ENCODE measurements at places on chromosomes 2 and 18. TPM values are rescaled to one million over a fixed set of nuclear protein-coding genes. Genes with fewer than 3 reads are reported as not detected.

The CPO gene
- total RNA-seq: not detected

The DYSF gene
- total RNA-seq: 41.2 TPM

The LIMS2 gene
- 148 TPM for total RNA-seq

The SNRPD1 gene
- total RNA-seq: 29.3 TPM

The SGPP2 gene
- 23.9 TPM for total RNA-seq

DNA sequence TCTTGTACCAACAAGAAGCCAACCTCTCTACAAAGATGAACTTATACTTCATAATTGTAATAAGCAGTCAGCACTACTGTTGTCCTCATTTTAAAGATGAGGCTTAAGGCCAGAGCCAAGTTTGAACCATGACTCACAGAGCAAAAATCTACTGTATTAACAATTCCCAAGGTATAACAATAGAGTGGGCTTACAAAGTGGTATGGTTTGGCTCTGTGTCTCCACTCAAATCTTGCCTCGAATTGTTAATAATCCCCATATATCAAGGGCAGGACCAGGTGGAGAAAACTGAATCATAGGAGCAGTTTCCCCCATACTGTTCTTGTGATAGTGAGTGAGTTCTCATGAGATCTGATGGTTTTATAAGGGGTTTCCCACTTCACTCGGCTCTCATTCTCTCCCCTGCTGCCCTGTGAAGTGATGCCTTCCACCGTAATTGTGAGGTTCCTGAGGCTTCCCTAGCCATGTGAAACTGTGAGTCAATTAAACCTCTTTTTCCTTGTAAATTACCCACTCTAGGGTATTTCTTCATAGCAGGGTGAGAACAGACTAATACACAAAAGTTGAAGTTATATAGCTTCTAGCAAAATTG, 19.5 kb downstream of the MRPL44 start:
- no peak for DNase-seq

- DNase-seq: peak; percentile 64
Measured at GRCh38 chr2:110993557-110994231, 127.0 kb upstream of the BCL2L11 start.

Data from lower lobe of right lung (tissue), 2 donors.